ENCODE measurements at places on chromosomes 4 and X.

- DNase-seq, result no peak
Measured at GRCh38 chrX:118550792-118551191, 55.2 kb downstream of the DOCK11 start.

- no peak for DNase-seq
Measured at GRCh38 chrX:16748425-16748824, 29.0 kb downstream of the SYAP1 start.

DNA sequence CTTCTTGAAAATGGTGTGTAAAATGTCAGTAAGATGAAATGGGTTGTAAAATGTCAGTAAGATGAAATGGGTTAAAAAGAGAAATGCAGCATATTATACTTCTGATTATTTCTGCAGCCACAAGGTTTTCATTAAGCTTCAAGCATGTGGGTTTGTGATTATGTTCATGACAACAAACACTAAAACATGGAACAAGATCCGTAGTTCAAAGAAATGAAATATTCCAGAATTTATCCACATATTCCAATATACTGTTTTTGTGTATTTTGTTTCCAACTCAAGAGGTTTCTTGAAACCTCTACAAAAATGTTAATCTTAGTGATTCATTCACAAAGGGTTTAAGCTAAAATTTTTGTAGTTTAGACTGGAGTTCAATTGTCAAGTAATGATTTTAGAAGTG, 84.0 kb downstream of the ADAMTS3 start:
- no peak for DNase-seq

- DNase-seq, result no peak
Measured at GRCh38 chr4:188435381-188435780, 296.1 kb downstream of the TRIML1 start.

GRCh38 chrX:129125122-129125914, 398.0 kb downstream of the SMARCA1 start:
- DNase-seq, result no peak

All from substantia nigra (tissue), 51 donors.